ENCODE measurements at places on chromosomes 4 and X. TPM values are rescaled to one million over a fixed set of nuclear protein-coding genes. Genes with fewer than 3 reads are reported as not detected.

Gene NDNF
- 1.5 TPM for total RNA-seq

GRCh38 chr4:71746379-71746778 lies 37.5 kb downstream of the GC start:
- no peak for DNase-seq

DNA sequence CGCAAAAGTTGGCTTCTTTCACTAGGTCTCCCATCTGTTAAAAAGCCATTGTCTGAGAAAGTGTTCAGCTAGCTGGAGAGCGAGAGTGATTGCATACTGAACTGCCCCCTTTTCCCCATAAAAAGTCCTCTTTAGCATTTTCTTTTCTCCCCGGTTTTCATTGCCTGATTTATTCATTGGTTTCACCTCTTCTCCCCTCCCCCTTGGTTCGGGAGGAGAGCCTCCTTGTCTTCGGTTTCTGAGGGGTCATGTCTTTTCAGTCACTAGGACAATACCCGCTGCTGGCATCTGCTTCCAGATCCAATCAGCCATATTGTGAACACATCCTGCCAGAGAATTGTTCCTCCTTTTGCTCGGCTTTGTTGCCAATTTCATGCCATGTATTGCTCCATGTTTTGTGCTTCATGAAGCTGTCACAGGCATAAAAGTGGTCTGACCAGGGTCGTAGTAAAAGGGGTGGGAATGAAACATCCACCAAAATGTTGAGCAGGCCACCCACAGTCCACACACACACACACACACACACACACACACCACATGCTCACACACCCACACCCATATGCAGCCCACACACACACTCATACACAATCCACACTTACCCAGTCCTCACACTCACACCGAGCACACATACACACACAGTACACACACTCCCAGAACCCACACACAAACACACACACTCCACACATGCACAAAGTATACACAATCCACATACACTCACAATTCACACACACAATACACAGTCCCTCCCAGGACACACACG lies 136.0 kb downstream of the NKX6-1 start:
- no peak for DNase-seq

Gene UGT2B11
- total RNA-seq: 0.21 TPM

Gene CFAP47
- 0.59 TPM for total RNA-seq

GRCh38 chr4:149972407-149972806 lies 105.8 kb upstream of the DCLK2 start:
- DNase-seq: no peak

Gene OPRPN
- total RNA-seq: not detected

DNA sequence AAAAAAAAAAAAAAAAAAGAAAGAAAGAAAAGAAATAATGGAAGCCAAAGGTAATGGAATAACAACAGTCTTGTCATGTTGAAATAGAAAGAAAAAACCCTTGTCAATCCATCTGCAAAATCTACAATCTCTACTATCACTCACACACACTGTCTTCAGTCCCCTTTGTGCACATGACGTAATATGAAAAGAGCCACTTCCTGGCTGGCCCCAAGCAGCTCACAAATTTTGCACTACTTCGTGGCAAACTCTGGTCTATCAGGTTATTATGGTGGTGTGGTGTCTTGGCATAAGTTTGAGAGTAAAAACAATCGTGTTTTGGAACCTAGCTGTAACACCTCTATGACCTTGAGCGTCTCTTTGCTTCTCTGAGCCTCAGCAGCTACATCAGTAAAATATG lies 8.3 kb upstream of the AFAP1 start:
- no peak for DNase-seq

Gene BTK
- 3.6 TPM for total RNA-seq

DNA sequence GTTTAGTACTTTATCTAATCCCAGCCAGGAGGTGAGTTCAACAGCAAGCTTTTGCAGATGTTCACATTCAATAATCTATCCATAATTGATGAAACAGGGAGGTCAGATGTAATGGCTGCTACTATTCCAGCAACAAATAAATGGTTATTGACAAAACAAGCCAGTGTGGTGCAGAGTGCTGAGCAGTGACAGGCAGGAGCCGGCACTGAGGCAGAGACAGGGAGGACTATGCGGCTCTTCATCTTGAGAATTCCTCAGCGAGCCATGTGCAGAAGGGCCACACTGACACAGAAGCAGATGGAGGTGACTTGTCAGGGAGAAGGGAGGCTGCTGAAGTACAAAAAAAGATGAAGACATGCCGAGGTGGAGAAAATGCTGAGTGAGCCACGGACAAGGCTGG lies 98.3 kb downstream of the TTC29 start:
- DNase-seq: no peak

- no peak for DNase-seq
Observed at GRCh38 chr4:123506011-123506695, 109.6 kb downstream of the SPRY1 start.

- DNase-seq: no peak
Observed at GRCh38 chr4:184416913-184417734, 57.2 kb downstream of the IRF2 start.

Gene PITX2
- not detected for total RNA-seq

DNA sequence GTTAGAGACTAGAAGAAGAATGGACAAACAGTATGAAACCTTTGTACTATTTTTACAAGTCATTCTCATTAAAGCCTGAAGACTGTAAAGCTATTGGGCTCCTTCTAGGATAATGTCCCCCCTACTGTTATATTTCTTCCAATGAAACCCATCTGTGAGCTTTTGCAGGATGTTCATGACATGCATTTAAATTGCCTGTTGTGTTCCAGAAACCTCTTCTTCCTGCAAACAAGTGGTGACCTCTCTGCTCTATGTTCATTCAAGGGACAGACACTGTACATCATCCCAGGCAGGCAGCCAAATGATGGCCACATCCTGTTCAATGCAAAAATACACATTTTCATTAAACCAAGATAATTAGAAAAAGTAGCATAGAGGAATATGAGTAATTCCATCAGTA lies 128.0 kb downstream of the C4orf33 start:
- no peak for DNase-seq

- no peak for DNase-seq
Observed at GRCh38 chr4:153154007-153154975, 50.0 kb upstream of the TRIM2 start.

- DNase-seq: no peak
Observed at GRCh38 chr4:137994853-137995252, 247.3 kb downstream of the SLC7A11 start.

DNA sequence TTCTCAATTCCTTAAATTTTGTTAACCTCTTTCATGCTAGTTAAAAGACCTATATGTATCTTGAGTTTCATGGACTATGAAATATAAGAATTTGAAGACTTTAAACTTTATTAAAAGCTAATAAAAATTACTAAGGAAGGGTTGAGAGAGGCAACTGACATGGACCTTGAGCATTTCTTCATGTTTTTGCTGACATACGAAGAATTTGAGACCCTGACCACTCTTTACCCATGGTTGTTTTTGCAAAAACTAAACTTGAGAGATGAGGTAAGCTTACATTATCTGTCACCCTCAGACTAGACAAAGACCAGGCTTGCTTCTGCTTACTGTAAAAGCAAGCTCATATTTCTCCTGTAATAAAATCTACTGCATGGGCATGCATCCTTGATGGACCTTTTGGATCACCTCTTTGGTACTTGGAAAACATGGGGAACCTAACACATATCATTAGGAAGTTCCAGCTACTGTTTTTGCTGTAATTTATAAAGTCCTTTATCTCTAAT lies 338.2 kb upstream of the PABPC4L start:
- DNase-seq: no peak

- no peak for DNase-seq
Observed at GRCh38 chrX:131072871-131073571, 14.9 kb downstream of the ARHGAP36 start.

DNA sequence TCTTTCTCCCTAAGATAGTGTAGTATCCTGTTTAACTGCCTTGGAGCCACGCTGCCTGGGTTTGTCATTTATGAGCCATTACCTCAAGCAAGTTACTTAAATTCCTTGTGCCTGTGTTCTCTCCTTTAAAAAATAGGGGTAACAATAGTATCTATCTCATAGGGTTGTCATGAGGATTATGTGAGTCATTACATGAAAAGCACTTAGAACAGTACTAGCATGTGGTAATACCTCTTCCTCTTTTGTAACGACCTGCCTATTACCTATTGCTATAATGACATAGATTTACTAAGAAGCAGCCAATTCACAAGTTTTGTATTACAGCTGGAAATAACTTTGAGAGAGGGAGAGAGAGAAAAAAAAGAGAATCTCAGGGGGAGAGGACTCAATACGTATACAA lies 834.7 kb downstream of the RAPGEF2 start:
- DNase-seq: no peak

DNA sequence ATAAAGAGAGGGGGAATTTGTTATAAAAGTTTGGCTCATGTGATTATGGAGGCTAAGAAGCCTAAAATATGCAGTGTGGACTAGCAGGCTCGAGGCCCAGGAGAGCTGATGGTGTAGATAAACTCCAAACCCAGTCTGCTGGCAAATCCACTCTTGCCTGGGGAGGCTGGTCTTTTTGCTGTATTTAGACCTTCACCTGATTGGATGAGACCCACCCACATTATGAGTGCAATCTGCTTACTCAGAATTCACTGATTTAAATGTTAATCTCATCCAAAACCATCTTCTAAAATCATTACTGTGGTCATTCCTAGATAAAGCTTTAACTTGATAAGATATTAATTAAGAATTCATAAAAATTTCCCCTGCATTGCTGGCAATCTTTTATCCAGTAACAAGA lies 473.2 kb downstream of the TMA16 start:
- DNase-seq: no peak

- no peak for DNase-seq
Observed at GRCh38 chr4:81214881-81215868, at the start of gene PRKG2. PRKG2 (minus strand) TSS chr4:81215222; CDS start chr4:81205047, 10,175 bp downstream.

GRCh38 chr4:127410201-127410600 lies 222.6 kb upstream of the INTU start:
- DNase-seq: no peak

DNA sequence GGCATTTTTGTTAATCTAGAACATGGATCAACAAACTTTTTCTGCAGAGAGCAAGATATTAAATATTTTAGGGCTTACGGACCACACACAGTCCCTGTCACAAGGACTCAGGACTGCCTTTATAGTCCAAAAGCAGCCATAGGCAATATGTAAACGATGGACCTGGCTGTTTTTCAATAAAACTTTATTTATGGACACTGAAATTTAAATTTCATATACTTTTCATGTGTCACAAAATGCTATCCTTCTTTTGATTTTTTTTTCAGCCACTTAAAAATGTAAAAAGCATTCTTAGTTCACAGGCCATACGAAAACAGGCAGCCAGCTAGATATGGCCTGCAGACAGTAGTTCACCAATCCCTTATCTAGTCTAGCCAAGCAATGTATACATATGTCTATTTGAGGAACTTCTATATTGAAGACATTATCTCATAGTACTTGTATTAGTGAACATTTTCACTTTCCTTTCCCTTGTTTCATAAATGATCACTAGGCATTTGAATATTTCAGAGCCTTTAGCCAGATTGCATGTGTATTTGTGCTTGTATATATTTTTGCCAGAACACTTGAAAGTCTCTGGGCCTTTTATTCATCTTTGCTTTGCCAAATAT lies 350.9 kb downstream of the RPA4 start:
- no peak for DNase-seq

Gene PLXNA3
- total RNA-seq: 2.1 TPM

Gene GSX2
- not detected for total RNA-seq

Gene SPANXN4
- not detected for total RNA-seq

DNA sequence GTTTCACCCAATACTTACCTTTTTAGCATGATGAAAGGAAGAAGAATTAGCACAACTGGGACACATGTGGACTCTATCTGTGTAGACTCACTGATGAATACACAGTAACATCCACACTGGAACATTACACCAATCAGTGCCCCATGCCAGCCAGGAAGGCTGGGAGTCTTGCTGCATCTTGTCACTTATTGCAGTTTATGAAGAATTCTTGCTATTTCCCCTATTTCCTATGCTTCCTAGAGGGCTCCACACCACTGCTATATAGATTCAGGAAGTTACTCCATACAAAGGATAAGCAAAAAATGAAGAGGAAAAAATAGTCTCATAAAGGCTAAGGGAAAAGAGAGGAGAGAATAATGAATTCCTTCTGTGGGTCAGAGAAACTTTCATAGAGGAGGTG lies 201.0 kb downstream of the CAMK2D start:
- DNase-seq: no peak

GRCh38 chrX:121655276-121655675 lies 607.9 kb downstream of the GLUD2 start:
- no peak for DNase-seq

DNA sequence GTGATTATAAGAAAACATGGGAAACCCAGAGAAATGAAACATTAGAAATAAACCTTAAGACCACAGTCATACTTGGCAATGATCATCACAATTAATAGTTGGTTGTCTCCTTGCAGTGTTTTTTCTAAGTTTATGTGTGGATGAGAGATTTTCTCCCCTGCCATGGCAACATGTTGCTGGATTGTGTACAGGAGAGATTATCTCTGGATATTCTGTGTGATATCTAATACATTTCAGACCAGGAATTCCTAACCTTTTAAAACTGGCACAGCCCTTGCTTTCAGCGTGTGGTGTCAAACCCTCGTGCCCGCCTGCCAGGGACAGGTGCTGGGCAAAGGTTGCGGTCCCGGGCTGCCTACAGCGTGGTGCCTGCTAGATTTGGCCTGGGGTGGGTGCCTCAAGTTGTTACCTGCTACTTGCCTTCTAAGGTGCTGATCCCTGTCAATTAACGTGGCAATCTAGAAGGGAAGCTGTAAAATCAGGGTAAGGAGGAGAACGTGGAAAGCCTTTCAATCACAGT lies 100.5 kb downstream of the TMEM131L start:
- no peak for DNase-seq

Data from uterus (tissue), 4 donors.